ENCODE measurements at places on chromosomes 4 and X. TPM values are rescaled to one million over a fixed set of nuclear protein-coding genes. Genes with fewer than 3 reads are reported as not detected.

Gene PPBP
- not detected for polyA plus RNA-seq

Gene DMP1
- polyA plus RNA-seq: not detected

Gene ADH7
- polyA plus RNA-seq: 208 TPM

Gene TCEAL2
- 1.6 TPM for polyA plus RNA-seq

Gene ARSD
- 10.9 TPM for polyA plus RNA-seq

Gene AMTN
- 0.47 TPM for polyA plus RNA-seq

Gene TLR8
- 0.02 TPM for polyA plus RNA-seq

Gene NSUN7
- polyA plus RNA-seq: 2.5 TPM

Gene CXCL6
- 0.42 TPM for polyA plus RNA-seq

Gene PSAPL1
- polyA plus RNA-seq: 0.04 TPM

Data from esophagus (tissue), 2 donors.